ENCODE measurements at places on chromosomes 1 and 21. TPM values are rescaled to one million over a fixed set of nuclear protein-coding genes. Genes with fewer than 3 reads are reported as not detected.

Gene ATP6V1G3
- total RNA-seq, result not detected

Gene NUF2
- 25.7 TPM for total RNA-seq

Gene ADCY10
- total RNA-seq, result not detected

Gene NPPA
- total RNA-seq, result not detected

Gene PHACTR4
- 8.5 TPM for total RNA-seq

All from myometrial cell (primary cell).